ACHN (cell line): ENCODE measurements at places on chromosomes 3 and 15.

GRCh38 chr3:129503471-129504291 is 24.8 kb upstream of the RHO start:
- DNase-seq: no peak

- no peak for DNase-seq
These were observed 689.7 kb upstream of the BCHE start for GRCh38 chr3:166526881-166527280.

- no peak for DNase-seq
These were observed 1.8 kb upstream of the CTDSPL start for GRCh38 chr3:37859908-37860199.

- DNase-seq: no peak
These were observed 79.8 kb downstream of the ABHD5 start for GRCh38 chr3:43770426-43771103.

- DNase-seq: no peak
These were observed 215.7 kb upstream of the THBS1 start for GRCh38 chr15:39365161-39365560.

DNA sequence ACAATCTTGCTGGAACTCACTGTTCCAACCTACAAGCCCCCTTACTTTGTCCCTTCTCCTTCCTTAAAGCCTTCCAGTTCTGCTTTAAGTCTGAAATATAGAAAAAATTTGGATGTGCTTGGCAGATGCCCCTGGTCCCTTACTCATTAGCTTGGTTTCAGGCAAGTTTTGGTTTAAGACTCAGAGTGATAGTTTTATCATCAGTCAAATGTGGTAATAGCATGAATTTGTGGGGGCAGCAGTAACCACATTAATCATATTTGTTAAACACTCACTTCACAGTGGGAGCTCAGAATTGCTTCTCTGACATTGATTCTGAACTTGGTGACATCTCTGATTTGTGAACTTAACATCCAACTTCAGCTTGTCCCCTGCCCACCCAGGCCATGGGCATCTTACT is 58.3 kb upstream of the ALDH1A3 start:
- no peak for DNase-seq

DNA sequence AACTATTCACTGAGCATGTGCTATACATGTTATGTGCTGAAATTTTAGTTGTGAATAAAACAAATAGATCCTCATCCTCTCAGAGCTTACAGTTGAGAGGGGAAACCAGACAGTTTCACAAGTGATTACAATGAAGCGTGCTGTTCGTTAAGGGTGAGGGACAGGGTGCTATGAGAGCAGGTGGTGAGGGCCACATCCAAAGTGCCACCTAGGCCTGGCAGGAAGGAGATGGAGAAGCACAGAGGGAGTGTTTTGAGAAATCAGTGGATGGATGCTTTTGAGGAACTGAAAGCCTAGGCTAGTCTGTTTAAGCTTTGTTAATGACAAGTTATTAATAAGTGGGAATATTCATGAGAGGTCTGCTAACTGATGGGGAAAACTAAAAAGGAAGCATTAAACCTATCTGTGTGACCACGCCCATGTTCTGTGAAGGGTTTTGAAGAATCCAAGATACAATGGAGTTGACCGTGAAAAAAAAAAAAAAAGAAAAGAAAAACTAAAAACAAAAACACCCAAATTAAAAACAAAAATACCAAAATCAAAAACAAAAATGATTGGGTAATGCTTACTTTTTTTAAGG is 7.3 kb downstream of the MCTP2 start:
- no peak for DNase-seq

DNA sequence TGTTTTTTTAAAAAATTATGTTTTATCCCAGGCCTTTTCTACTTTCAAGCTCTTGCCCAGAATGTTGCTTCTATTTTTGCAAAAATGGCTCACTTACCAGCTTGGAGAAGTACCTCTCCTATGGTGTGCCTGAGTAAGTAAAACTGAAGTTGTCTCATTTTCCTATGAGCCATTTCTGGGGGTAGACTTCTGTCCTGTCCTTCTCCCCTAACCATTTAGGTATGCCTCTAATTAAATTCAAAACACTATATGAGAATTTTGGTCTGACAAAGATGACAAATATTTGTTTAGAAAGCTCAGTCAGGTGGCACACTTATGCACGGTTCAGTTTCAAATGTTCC is 282.5 kb upstream of the ICE2 start:
- DNase-seq: no peak

- no peak for DNase-seq
These were observed 42.5 kb upstream of the MYO5C start for GRCh38 chr15:52338058-52338457.

- DNase-seq: no peak
These were observed 208.9 kb upstream of the COL8A1 start for GRCh38 chr3:99429502-99429901.

DNA sequence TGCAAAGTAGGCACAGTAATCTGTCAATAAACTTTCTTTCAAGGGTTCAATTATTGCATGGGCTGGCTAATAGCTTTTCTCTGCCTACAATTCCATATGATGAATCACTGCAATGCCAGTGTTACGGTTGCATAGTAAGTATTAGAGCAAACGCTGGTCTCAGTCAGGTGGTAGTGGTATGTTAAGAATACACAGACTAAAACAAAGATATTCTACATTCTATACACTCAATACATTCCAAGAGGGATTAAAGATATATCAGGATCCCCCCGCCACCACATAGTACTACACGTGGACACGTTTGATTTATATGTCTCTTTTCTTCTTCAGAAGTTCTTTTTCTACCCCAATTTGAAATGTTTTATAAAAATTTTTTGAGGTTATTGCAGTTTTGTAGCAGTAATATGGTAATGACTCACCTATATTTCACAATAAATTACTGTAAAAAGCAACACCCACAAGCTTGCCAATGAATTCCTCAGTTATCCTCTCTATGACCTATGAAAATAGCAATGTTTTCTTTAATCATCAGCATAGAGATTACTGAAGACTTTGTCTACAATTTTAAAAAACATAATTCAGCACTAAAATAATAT is 68.2 kb downstream of the CD200R1L start:
- no peak for DNase-seq

DNA sequence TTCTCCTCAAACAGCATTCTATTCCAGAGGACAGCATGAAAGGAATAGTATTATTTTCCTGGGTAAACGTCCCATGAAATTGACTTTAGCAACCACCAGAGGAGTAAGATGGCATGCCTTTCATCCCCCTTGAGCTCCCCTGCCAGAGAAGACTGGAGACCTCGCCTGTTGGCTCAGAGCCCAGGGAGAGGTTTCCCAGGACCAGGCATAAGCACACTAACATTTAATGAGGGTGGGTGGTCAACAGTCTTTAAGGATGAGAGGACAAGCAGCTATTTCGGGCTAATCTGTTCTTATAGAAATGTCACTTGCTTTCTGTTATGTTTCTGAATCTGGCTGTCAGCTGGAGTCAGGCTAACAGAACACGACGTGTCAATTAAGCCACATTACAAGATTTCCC is 390.5 kb downstream of the GABRG3 start:
- DNase-seq: no peak

- DNase-seq: no peak
These were observed 8.0 kb upstream of the COL6A6 start for GRCh38 chr3:130509008-130509407.

- DNase-seq: no peak
These were observed 78.4 kb downstream of the IGF2BP2 start for GRCh38 chr3:185746470-185746869.

DNA sequence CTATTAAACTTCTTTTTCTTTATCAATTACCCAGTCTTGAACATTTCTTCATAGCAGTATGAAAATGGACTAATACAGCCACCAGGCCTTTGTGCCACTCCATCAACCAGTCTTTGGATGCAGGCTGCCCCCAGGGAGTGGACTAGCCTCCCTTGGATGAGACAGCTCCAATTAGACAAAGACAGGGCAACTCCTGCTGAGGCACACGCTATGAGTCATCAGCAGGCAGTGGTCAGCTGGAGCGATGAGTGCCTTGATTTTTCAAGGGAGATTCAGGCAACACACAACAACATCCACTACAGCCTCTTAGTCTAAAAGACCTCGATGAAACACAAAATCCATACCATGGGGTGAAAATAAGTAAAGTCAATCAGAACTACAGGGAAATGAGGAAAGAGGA is 160.1 kb downstream of the ARRDC4 start:
- DNase-seq: no peak

- DNase-seq: no peak
These were observed 34.8 kb downstream of the CCDC80 start for GRCh38 chr3:112606098-112606497.

- no peak for DNase-seq
These were observed 19.7 kb upstream of the IQSEC1 start for GRCh38 chr3:13092621-13093617.

DNA sequence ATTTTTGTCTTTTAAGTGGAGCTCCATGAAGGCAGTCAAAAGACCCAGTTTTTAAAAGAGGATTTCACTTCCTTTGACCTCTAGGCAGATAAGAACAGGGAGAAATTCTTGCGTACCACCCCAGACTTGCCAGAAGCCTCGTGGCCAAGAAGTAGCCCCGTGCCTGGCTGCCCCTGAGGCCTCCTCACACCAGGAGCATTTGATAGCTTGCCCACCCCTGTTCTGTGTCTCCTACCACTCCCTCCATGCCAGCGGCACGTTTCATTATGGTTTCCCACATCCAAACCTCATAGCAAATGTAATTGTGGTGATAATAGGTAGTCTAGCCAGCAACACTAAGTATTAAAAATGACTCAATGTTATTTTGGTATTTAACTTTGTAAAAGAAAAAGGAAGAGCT is 107.7 kb downstream of the GHSR start:
- no peak for DNase-seq

DNA sequence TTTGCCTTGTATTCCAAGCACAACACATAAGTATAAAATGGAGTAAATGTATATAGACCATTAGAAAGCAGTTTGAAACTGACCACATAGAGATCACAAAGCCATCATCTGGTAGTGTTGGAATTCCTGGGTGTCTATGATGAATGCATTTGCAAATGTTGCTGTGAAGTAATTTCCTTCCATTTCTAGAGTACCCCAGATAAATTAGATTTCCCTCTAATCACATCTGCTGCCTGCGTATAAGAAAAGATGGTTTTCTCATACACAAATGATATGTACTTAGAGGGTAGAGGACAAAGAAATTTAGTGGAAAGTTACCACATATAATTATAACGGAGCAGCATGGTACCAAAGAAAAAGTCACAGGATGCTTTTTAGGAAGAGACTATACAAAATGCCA is 1117.8 kb downstream of the IGSF11 start:
- no peak for DNase-seq

GRCh38 chr3:197356275-197356674 is 57.9 kb upstream of the DLG1 start:
- peak; percentile 54 for DNase-seq

DNA sequence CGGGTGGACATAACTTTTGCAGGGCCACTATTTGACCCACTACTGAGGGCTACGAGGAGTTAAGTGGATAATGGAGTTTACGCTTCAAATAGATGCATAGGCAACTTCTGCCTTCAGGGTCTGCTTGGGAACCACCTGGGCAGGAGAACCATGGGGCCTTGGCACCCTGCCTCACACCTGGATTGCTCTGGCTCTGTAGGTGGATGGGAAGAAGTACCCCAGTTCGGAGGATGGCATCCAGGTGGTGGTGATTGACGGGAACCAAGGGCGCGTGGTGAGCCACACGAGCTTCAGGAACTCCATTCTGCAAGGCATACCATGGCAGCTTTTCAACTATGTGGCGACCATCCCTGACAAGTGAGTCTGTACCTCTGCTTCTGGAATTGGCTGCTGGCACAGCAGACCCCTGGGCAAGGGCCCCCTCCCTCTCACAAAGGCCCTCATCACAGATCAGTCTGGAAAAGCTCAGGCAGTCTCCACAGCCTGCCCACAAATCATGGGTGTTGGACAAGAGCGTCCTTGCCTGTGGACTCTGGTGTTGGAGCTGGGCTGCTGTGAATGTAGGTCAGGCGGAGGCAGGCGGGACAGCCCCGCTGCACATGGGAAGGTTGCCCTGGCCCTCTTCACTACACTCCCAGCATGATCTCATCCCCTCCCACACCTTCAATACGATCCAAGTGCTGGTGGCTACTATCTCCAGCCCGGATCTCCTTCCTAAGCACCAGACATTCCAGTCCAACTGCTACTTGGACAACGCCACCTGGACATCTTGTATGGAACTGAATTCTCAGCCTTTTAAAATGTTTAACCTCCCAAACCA is 46.7 kb downstream of the MESD start:
- DNase-seq: no peak

GRCh38 chr3:7876741-7877297 is 624.8 kb upstream of the LMCD1 start:
- DNase-seq: no peak

GRCh38 chr15:68565726-68566125 is 13.1 kb upstream of the CORO2B start:
- DNase-seq: no peak

DNA sequence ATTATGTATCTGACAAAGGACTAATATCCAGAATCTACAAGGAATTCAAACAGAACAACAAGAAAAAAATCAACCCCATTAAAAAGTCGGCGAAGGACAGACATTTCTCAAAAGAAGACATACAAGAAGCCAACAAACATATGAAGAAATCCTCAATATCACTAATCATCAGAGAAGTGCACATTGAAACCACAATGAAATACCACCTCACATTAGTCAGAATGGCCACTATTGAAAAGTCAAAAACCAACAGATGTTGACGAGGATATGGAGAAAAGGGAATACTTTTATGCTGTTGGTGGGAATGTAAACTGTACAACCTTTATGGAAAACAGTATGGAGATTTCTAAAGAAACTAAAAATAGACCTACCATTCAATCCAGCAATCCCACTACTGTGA is 233.1 kb upstream of the PLSCR5 start:
- no peak for DNase-seq

- DNase-seq: peak; percentile 9
These were observed 880 bp downstream of the NISCH start for GRCh38 chr3:52456169-52456799.

DNA sequence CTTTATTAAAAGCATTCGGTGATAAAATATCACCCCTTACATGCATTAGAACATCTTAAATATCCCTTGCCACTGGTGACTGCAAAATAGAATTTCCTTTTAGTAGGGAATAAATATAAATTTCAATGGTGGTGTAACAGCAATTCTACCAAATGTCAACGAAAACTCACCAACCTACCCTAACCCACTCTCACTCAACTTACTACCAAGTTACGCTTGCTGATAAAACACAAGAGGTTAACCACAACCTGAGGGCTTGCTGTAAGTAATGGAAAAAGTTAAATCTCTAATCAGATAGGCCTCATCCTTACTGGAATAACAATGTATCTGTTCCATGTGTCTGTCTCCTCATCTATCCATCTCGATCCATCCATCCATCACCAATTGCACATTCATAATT is 274.7 kb downstream of the FOXP1 start:
- DNase-seq: no peak

DNA sequence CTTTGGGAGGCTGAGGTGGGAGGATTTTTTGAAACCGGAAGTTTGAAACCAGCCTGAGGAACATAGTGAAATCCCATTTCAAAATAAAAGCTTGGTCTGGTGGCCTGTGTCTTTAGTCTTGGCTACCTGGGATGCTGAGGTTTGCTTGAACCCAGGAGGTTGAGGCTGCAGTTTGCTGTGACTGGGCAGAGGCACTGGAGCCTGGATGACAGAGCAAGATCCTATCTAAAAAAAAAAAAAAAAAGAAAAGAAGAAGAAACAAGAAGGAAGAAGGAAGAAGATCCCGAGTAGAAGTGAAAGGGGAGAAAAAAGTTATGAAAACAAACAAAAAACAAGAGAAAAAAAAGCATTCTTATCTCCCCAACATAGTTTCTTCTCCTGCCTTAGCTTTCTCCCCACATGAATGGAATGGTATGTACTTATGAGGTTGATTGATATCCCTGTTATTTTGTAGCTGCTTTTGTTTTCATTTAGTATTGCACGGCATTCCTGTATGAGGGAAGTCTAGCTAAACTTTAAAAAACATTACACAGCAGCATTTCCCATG is 42.4 kb downstream of the TMEM40 start:
- no peak for DNase-seq
